GM13976 (cell line): ENCODE measurements at places on chromosomes 1 and 21.

DNA sequence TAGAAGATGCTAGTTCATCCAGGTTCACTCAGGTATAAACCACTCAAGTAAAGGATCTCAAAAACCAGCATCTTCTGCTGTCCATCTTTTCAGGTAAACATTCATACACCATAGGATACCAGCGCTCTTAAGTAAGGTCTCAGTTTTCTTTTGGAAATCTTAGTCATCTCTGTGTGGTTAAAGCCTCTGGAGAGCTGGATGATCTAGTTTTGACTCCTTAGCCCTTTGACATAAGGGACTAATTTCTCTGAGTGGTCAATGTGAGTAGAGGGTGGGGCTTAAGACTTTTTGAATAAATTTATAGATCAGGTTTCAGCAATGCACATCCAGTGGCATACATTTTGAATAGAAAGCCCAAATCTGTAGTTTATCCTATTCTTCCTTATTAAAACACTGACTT, 92.3 kb downstream of the CTH start:
- no peak for DNase-seq

GRCh38 chr1:200161801-200162200, 134.3 kb downstream of the NR5A2 start:
- DNase-seq = no peak

DNA sequence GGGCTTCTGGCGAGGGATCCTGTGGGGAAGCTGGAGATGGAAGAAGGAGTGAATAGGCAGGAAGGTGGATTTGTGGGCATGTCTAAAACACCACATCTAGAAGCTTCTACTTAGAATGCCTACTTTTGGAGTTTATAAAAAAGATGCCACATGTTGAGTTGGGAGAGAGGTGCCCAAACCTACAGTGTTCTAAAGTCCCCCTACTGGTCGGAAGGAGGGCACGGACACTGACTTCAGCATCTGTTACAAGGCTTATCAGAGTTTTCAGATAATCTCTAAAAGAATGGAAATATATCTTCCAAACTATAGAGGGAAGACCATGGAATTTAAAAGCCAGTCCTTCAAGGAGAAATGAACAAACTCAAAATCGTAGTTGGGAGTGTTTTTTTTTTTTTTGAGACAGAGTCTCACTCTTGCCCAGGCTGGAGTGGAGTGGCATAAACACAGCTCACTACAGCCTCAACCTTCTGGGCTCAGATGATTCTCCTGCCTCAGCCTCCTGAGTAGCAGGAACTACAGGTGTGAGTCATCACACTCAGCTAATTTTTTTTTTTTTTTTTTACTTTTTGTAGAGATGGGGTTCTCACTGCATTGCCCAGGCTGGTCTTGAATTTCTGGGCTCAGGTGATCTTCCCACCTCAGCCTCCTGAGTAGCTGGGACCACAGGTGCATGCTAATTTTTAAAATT, 14.8 kb downstream of the IBA57 start:
- DNase-seq = no peak

DNA sequence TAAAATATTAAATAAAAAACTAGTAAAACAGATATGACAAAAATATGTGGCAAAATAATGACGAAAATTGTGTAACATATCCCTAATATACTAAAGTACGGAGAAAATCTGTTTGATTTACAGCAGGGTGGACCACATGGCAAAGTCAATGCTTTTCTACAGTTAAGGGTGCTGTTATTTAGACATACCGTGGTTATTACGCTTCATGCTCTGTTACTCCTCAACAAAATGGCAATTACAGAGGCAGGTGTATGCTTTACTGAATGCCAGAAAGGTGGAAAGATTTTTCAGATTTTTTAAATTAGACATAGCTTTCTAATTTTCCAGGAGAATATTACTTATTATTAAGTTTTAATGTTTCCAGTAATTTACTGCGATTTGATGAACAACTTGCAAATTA, 343.9 kb upstream of the DPYD start:
- no peak for DNase-seq

- no peak for DNase-seq
Measured at GRCh38 chr1:30012455-30013440, 710.6 kb downstream of the MATN1 start.

GRCh38 chr1:18703041-18703621, 72.5 kb downstream of the PAX7 start:
- no peak for DNase-seq

DNA sequence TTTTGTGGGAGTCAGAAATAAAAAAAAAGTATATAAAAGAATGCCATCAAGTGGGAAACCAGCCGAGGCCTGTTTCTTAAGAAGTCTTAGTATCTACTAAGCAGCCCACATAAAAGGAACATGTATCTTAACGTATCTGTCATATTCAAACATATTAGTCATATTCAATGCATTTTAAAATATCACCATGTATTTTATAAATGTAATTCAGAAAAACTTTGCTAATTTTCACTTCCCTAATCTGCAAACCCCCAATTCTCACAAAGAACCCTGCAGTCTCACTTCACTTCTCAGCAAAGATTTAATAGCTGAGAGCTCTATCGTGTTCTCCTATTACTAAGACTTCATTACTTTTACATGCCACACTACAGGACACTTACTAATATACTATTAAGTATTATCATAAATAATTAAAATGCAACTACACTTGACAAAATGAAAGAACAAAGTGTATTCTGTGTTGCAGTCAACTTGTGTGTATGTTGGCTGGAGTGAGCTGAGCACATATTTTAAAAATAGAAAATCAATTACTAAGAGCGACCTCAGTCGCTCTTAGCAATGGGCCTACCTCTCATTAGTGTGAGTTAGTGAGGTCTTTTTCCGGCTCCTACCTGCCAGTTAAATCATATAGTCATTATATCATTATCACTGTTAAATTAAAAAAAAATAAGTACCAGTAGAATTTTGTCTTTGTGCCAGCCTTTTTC, 484.3 kb downstream of the LMO4 start:
- peak; percentile 49 for DNase-seq

GRCh38 chr1:23598424-23598823, 39.1 kb upstream of the ID3 start:
- DNase-seq = no peak

DNA sequence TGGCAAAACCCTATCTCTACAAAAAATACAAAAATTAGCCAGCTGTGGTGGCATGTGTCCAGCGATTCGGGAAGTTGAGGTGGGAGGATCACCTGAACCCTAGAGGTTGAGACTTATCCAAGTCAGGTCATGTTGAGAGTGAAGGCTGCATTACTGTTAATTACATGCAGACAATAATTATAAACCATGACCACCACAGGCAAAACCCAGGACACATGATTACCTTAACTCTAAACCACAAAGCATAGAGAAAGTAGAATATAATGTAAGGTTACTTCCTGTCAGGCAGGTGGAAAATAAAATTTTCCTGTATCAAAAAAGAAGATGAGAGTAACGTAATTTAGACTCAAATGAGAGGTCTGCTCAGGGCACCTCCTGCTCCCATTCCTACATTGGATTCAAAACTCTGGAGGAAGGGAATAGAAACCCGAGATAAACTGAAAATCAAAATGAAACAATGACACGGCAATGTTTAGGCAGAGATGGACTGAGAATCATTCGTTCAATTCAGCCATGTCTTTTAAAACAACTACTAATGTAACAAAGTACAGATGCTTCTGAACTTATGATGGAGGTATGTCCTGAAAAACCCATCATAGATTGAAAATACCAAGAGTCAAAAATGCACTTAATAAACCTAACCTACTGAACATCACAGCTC, 33.6 kb downstream of the RGS8 start:
- no peak for DNase-seq

DNA sequence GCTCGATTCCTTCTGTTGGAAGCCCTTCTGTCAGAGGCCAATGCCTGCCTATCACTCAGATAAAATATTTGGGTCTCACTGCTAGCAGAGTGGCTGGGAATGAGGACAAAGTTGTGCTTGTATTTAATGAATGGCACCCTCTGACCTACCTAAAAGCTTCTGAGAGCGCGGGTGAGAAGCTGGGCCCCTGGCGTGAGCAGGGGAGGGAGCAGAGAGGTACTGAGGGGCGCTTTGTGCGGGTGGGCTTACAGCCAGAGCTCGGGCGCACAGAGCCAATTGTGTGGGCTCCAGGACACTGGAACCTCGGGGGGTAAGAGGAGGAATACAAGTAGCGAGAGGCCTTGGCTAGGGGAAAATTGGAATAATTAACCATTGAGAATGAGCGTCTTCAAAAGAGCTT, 32.3 kb downstream of the PCAT6 start:
- no peak for DNase-seq

GRCh38 chr1:159121526-159121925, 45.0 kb upstream of the AIM2 start:
- no peak for DNase-seq

- DNase-seq = peak; percentile 24
Measured at GRCh38 chr21:46326110-46326703, 2.3 kb downstream of the PCNT start.

- no peak for DNase-seq
Measured at GRCh38 chr21:44497703-44498126, 42.3 kb downstream of the KRTAP10-1 start.
